ENCODE measurements at places on chromosomes 3 and 15. TPM values are rescaled to one million over a fixed set of nuclear protein-coding genes. Genes with fewer than 3 reads are reported as not detected.

RASGRP1 gene
- 0.05 TPM for total RNA-seq

CX3CR1 gene
- total RNA-seq = not detected

CFAP92 gene
- total RNA-seq = not detected

SNX22 gene
- 0.06 TPM for total RNA-seq

CLPX gene
- 33.9 TPM for total RNA-seq

ARPP21 gene
- not detected for total RNA-seq

ISLR2 gene
- total RNA-seq = not detected

SAMMSON gene
- total RNA-seq = not detected

CTXN2 gene
- not detected for total RNA-seq

HRG gene
- not detected for total RNA-seq

CFAP44 gene
- total RNA-seq = 1.5 TPM

SEMA5B gene
- not detected for total RNA-seq

C3orf70 gene
- total RNA-seq = 0.75 TPM

FOXB1 gene
- total RNA-seq = not detected

PLAAT1 gene
- not detected for total RNA-seq

Data from cardiac ventricle fibroblast (primary cell).